ENCODE measurements at places on chromosomes 3 and 15.

GRCh38 chr3:103308921-103309320 lies 874.1 kb downstream of the ZPLD1 start:
- peak; percentile 14 for DNase-seq

GRCh38 chr3:171672538-171672937 lies 137.7 kb downstream of the PLD1 start:
- no peak for DNase-seq

DNA sequence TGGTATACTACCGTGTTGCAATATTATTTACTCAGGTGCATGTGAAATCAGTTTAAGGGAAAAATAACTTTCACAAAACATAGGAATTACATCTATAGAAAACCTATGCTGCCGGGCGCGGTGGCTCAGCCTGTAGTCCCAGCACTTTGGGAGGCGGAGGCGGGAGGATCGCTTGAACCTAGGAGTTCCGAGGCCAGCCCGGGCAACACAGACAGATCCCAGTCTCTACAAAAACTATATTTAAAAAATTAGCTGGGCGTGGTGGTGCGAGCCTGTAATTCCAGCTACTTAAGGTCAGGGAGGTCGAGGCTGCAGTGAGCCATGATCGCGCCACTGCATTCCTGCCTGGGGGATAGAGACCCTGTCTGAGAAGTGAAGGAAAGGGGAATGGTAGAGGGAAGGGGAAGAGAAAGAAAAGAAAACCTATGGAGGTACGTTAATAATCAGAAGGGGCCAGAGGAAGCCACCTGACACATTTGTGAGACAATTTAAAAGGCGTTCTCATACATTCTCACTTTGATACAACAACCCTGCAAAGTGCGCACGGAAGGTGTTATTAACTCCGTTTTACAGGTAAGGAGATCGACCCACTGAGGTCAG lies 456 bp upstream of the TMEM62 start:
- no peak for DNase-seq

- DNase-seq = no peak
These were observed 57.6 kb downstream of the ADAMTS17 start for GRCh38 chr15:100284191-100284590.

- no peak for DNase-seq
These were observed 12.6 kb downstream of the ABHD6 start for GRCh38 chr3:58250093-58250707.

- DNase-seq = peak; percentile 68
These were observed 41.1 kb upstream of the SEC61A1 start for GRCh38 chr3:128011140-128011539.

- no peak for DNase-seq
These were observed 39.4 kb upstream of the ST6GAL1 start for GRCh38 chr3:186890911-186891310.

DNA sequence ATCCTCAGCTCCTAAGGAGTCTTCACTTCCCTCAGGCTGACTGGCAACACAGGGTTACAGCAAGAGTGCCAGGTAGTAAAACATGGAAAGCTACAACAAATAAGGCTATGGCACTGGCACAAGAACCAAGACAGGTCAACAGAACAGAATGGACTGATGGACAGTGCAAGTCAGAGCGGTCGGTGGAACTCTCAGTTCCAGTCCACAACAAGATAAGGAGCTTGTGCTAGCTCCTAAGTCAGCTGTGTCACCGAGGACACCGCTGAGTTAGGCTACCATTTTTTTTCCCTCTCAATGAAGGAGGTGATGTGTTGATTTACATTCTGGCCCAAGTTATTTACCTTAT lies 55.9 kb upstream of the LIMD1 start:
- DNase-seq = no peak

DNA sequence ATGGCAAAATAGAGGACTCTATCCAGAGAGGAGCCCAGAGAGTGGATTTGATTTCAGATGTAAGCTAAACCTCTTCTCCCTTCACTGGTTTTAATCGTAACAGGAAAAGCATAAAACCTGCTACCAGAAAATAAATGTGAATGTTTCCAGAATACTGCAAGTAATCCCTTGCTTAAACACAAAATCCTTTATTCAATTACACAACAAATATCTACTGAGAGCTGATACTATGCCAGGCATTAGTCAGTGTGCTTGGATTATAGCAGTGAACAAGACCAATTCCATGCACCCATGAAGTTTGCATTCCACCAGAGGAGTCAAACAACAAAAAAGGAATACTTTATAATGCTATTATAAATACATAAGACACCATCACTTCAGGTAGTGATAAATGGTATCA lies 15.1 kb downstream of the AVEN start:
- DNase-seq = no peak

DNA sequence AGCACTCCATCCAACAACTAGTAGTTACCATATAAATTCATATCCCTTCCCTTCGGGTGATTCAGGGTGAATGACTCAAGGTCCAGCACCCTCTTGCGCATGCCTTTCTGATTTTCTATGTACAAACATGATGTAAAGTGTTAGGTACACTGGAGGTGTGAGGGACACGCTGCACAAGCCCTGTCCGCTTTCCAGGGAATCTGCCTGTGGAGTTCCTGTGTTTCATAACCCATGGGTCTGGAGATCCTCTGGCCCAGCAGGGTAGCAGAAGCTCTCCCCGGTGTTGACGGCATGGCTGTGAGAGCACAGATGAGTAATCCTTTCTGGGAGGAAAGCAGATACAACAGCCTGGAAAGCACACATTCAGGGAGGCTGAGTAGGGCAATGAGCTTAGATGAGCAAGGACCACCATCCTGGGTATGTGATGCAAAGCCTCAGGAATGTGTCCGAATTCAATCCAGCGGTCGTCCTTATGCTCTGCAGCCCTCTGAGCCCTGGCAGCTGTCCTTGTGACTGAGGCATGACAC lies 142.9 kb upstream of the TP63 start:
- DNase-seq = no peak

Measured in glutamatergic neuron (in vitro differentiated cells).